ENCODE measurements at places on chromosomes 3 and 15. TPM values are rescaled to one million over a fixed set of nuclear protein-coding genes. Genes with fewer than 3 reads are reported as not detected.

The SLC51B gene
- not detected for total RNA-seq

The CFAP100 gene
- not detected for total RNA-seq

The RLBP1 gene
- total RNA-seq = 0.16 TPM

The IVD gene
- total RNA-seq = 25.3 TPM

The SLC22A14 gene
- not detected for total RNA-seq

The P3H2 gene
- total RNA-seq = 166 TPM

The NOX5 gene
- not detected for total RNA-seq

The SLC24A5 gene
- not detected for total RNA-seq

The TMOD3 gene
- total RNA-seq = 71.4 TPM

The GOLGA6L7 gene
- total RNA-seq = not detected

The SLC12A1 gene
- total RNA-seq = not detected

The LRRK1 gene
- total RNA-seq = 3.7 TPM

The WDR93 gene
- 0.05 TPM for total RNA-seq

The CTXN2 gene
- not detected for total RNA-seq

The ZNF619 gene
- 2.7 TPM for total RNA-seq

The KLHL40 gene
- not detected for total RNA-seq

The CFAP161 gene
- total RNA-seq = not detected

The FYCO1 gene
- total RNA-seq = 7.6 TPM

The FOXL2 gene
- not detected for total RNA-seq

The RYR3 gene
- total RNA-seq = 7.9 TPM

All from SJSA1 (cell line).